Dorsolateral prefrontal cortex (tissue), 122 donors: ENCODE measurements at places on chromosomes 7 and 10. TPM values are rescaled to one million over a fixed set of nuclear protein-coding genes. Genes with fewer than 3 reads are reported as not detected.

Gene GNAT3
- not detected for total RNA-seq

Gene TDRD1
- total RNA-seq: 1.2 TPM

Gene EVX1
- not detected for total RNA-seq

Gene CROT
- 14.8 TPM for total RNA-seq

Gene ANKRD61
- not detected for total RNA-seq

Gene CLRN3
- not detected for total RNA-seq

Gene C10orf105
- 2.2 TPM for total RNA-seq

Gene LLCFC1
- not detected for total RNA-seq

Gene PRSS37
- not detected for total RNA-seq

Gene ACTR3C
- 9.8 TPM for total RNA-seq

DNA sequence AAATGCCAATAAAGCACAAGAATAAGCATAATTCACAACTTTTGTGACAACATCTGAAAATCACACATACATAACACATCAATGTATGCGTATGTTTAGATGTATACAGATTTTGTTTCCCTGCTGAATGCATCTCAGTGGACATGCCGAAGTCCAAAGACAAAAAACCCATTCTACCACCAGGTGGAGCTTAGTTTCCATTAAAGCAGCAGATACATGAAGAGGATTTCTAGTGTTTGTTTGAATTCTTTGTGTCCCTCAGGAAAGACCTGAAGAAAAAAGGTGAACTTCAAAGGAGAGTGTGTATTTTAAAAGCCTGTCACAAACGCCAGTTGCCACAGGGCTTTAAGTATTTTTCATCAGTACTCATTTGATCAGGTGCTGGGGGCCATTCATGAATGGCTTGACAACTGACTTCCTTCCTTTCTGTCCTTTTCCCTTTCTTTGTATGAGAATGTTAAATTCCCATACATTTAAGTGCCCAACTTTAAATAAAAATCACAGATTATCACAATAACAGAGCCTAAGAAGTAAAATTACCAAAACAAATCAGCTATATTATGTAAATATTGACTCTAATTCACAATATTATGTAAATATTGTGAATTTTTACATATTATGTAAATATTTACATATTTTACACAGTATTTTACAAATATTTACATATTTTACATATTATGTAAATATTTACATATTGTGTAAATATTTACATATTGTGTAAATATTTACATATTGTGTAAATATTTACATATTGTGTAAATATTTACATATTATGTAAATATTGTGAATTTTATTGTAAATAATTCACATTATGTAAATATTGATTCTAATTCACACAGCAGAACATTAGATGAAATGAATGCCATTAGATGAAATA is 343.0 kb downstream of the CRPPA start:
- no peak for DNase-seq

GRCh38 chr7:38942431-38943051 is 33.5 kb upstream of the VPS41 start:
- no peak for DNase-seq

- DNase-seq: no peak
Observed at GRCh38 chr10:49572594-49573114, 33.7 kb upstream of the ERCC6 start.

- no peak for DNase-seq
Observed at GRCh38 chr7:4873071-4873944, 10.2 kb downstream of the RADIL start.

GRCh38 chr7:73330772-73331171 is 2.8 kb downstream of the FKBP6 start:
- DNase-seq: no peak

DNA sequence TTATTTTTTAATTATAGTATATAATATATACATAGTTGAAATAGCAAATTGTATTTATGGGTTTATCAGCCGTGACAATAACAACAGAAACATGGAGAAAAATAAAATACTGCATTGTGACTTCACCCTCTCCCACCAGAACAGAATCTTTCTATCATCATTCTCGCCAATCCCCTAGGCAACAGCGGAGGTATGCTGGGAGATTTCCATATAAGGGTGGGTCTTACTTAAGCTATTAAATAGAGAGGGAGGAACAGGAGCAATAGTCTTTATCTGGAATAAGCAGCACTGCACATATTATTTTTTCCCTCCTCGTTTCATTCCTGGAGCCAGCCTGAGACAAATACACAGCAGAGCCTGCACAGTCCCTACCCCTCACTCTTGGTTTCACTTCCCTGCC is 1214.9 kb downstream of the XPNPEP1 start:
- DNase-seq: no peak

GRCh38 chr7:106417273-106417902 is 132.6 kb upstream of the NAMPT start:
- no peak for DNase-seq

- DNase-seq: no peak
Observed at GRCh38 chr7:135584362-135585353, 26.9 kb downstream of the NUP205 start.

DNA sequence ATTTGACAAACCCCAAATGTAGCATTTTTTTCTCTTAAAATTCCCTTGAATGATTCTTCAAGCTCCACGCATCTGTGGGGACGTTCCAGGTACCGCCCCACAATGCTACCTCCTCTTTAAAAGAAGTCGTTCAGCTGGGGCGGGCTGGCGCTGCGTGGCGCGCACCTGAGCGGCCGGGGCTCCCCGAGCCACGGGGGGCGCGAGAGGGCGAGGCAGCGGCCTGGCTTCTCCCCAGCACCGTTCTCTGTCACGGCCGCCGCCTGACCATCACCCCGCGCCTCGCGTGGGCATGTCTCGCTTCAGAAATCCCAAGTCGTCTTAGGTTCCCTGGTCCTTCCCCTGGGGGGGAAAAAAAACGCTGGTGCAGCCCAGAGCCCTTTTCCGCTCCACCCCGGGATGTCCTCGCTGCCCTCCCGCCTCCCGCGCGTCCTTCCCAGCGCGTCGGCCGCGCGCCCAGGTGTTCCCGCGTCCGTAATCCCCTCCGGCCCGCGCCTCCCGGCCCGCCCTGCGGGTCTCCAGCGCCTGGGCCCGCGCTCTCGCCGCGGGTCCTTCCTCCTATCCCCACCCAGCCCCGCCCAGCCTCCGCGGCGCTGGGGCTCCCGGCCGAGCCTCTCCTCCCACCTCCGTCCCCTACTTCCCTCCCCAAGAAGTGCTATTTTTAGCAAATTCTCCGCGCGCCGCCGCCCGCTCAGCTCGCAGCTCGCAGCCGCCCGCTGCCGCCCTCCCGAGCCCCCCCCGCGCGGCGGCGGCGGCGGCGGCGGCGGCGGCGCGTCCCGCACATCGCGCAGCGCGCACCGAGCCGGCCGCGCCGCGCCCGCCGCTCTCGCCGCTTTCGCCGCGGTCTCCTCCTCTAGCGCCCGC is 58.7 kb upstream of the PRPS1L1 start:
- peak; percentile 42 for DNase-seq

DNA sequence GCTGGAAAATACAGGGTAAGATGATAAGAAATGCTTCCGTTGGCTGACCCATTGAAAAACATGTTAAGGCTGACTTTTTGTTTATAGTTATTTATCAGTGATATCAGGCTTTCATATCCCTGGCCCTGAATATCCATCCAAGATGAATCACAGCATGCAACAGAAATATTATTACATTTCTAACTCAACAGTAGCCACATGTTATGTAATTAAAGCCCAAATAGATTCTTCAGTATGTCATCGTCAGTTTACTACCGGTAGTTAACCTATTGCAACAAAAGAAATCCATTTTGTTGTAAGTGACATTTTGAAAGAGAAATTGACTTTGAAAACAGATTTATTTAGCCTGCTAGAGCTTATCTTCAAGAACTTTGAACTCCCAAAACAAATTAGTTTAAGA is 354.1 kb upstream of the CELF2 start:
- DNase-seq: no peak

DNA sequence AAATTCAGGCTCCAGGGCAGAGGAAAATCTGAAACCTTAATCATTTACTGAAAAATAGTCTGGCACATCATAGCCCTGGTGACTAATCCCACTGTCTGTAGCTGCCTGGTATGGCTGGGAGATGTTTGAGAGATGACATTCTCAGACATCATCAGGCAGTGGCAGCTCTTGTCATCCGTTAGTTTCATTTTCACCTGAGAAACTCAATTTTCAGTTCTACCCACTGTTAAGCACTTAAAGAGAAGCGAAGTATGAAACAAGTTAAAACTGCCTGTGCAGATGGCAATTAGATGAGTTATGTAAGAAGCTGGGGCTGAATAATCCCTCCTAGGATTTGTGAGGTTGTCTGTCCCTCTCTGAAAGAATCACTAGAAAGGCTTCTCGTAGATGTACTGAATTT is 150.2 kb downstream of the NSUN6 start:
- no peak for DNase-seq

DNA sequence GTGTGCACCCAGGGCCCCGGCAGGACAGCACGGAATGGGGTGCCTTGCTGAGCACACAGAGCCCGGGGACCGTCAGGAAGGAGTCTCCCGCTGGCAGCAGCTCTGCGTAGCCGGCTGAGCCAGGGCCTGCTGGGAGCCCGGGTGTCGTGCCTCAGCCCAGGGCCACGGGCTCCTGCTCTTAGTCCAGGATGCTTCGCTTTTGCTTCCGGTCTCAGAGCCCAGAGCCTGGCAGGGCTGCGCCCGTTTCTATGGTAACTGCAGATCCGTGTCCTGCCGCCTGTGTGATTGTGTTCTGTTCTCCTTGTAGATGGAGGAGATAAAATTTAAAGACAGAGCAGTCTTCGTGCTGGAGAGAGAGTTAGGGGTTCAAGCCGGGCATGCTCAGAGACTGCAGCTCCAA is 53.7 kb upstream of the DPYSL4 start:
- no peak for DNase-seq

GRCh38 chr10:35803046-35803445 is 160.9 kb upstream of the FZD8 start:
- DNase-seq: no peak

DNA sequence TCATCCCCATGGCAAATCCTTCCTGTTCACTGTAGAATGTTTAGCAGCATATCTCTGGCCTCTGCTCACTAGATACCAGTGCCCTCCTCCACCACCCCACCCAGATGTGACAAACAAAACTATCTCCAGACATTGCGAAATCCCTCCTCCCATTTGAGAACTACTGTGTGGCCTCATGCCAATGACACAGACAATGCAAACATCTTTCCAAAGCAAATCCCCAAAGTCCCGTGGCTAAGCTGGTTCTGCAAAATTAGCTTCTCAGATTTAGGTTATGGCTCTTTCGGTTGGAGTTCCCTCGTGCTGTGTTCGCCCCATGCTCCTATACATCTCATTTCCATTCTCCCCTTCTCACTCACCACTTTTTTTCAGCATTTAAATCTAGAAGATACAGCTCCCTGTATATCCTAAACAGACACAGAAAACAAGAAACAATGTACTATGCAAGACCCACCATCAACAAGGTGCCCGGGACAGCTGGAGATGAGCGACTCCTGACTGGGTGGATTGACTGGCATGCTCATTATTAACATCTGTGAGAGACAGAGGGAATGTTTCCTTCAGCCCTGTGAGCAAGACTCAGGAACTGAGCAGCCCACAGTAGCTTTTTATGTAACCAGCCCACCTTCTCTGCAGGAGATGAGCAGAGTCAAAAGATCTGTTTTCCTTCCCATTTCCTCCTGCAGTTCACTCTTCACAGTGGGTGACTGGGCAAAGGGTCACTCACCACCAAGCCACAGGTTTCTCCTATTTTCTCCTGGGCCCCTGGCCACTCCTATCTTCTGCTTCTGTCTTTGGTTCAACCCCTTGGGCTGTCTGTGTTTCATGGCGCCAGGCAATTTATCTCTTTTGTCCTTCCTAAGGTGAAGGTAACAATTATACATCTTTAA is 225.7 kb upstream of the AOAH start:
- DNase-seq: no peak

DNA sequence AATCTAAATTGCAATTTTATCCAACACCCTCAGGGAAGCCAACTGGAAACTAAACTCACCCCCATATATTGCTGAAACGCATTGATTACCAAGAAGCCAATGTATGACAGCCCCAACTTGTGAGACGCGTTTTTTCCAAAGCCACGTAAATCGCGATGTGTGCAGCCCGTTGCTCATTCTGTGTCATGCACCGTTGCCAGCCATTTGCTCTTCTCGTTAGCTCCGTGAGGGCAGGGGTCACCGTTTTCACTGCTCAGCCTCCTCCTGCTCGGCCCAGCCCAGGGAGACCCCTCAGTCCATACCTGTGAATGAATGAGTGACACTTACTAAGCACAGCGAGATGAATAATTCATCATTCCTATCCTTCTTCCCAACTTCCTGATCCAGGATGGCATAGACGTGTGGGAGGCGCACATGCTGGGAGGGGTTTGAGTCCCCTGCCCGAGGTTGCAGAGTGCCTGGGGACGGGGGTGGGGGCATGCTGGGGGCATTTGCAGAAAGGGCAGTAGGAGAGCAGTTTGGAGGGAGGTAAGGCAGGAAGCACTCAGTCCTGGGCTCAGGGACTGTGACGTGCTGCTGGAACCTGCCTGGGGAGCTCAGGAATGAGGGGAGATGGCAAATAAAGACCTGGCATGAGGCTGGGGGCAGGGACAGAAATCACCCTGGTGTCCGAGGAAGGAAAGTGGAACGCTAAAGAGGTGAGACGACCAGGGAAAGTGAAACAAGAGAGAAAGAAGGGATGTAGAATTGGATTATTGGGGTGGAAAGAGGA is 104.2 kb upstream of the SDK1 start:
- no peak for DNase-seq

- no peak for DNase-seq
Observed at GRCh38 chr10:29243750-29244149, 45.1 kb upstream of the LYZL1 start.

- no peak for DNase-seq
Observed at GRCh38 chr7:1659696-1660095, 10.4 kb upstream of the ELFN1 start.

- no peak for DNase-seq
Observed at GRCh38 chr10:109831846-109832245, 91.5 kb downstream of the XPNPEP1 start.

DNA sequence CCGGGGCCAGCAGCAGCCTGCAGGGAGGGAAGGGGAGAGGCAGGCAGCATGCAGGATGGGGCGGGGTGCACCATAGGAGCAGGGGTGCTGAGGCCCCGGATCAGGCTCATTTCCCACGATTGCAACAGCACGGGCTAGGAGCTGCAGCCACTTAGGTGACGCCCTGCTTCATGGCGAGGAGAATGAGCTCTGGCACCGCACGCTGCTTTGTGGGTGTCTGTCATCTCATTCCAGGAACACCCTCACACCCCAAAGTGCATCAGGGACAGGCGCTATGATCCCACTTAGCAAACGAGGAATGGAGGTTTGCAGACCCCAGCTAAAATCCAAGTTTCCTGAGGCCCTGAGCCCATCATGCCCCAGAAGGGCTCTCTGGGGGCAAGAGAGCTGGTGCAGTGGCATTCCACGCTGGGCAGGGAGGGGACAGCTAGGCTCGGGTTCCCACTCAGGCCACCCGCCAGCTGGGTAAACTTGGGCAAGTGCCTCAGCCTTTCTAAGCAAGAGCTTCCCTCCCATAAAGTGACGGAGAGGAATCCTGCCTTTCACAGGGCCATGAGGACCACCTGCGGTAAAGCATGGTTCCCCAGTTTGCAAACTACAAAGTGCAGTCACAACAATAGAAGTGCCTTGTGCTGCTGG is 9.3 kb downstream of the KCNH2 start:
- no peak for DNase-seq

GRCh38 chr10:87829986-87830729 is 12.1 kb upstream of the ATAD1 start:
- DNase-seq: no peak

GRCh38 chr7:50202052-50202555 is 102.4 kb upstream of the IKZF1 start:
- DNase-seq: no peak
